ENCODE measurements at places on chromosomes 7 and 10.

DNA sequence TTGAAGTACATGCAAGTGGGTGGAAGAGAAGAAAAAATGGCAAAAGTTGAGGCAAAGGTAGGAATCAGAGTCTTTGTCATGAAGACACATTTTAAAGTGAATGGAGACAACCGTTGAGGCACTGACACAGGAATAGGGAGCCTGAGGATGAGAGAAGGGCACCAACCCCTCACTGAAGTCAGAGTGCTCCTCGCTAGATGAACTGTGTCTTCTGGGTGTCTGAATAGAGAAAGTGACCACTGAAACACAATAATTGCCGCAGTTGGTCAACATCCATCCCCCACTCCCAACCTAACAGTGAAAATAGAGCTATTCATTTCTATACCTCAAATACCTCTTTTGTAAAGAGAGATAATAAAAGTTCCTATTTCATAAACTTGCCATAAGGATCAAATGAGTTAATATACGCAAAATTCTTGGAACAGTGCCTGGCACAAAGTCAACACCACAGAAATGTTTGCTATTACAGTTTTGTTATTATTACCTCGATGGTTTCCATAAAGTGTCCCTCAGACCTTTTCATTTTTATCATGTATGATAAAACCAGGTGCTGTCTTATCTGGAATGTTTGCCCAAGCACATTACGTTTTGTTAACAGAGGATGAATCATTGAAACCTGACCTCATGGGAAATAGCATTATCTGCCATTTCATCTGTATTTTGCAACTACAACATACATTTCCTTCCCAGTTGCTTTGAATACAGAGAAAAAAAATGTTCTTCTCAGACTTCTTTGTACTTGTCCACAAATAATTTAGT is 61.8 kb upstream of the SP4 start:
- peak; percentile 77 for DNase-seq

GRCh38 chr7:15334536-15335263 is 227.1 kb downstream of the AGMO start:
- no peak for DNase-seq

GRCh38 chr10:96614515-96614914 is 27.7 kb upstream of the TM9SF3 start:
- peak; percentile 24 for DNase-seq

GRCh38 chr10:44043646-44044375 is 341.1 kb downstream of the CXCL12 start:
- no peak for DNase-seq

DNA sequence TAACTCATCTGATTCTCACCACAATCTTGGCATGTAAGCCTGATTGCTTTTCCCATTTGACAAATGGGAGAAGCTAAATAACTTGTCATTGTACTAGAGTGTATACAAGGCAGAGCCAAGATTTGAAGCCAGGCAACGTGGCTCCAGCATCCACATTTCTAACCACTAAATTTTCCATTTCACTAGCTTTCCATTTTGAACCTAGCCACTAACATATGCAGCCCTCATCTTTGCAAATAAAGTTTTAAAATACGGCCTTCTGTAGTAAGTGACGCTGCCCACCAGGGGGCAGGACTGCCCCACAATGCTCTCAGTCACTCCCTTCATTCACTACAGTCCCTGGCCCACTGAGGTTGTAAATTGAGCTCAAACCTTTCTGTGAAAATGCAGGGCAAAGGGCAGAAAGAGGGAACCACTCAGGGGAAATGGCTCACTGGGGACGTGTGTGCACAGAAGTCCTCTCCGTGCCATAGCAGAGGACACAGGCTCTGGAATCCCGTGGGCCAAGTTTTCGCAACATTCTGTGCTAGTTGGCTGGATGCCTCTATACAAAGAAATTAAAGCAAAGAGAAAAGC is 315.7 kb downstream of the TNS3 start:
- peak; percentile 82 for DNase-seq

GRCh38 chr10:94094540-94094939 is 100.8 kb downstream of the PLCE1 start:
- no peak for DNase-seq

DNA sequence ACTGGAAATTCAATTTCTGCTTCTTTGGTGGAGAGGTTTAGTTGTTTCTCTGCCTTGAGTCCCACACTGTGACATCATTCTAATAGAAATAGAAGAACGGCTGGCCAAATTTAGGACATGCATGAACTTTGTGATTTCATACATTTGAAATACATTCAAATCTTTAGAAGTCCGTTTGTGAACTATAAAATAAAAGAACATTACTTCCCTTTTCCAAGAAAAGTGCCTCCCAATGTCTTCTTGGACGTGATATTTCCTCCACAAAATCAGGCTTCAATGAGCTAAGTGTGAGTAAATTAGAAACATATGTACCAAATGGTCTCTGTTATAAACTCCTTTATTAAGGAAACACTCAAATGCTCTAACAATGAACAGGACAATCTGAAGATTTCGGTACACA is 314.5 kb upstream of the AKR1E2 start:
- no peak for DNase-seq

DNA sequence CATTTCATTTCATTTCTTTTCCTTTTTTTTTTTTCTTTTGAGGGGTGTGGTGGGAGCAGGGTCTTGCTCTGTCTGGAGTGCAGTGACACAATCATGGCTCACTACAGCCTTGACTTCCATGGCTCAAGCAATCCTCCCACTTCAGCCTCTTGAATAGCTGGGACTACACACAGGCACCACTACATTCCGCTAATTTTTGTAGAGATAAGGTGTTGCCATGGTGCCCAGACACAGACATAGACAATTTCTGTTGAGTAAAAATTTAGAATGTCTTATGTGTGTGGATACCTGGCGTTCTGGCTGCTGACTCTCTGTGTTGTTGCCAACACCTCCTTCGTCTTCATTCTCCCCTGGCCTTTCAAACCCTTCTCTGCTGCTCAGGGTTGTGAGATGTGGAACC is 54.0 kb upstream of the PRSS58 start:
- DNase-seq, result no peak

- no peak for DNase-seq
These were observed 880 bp upstream of the PIP4K2A start for GRCh38 chr10:22715290-22715625.

GRCh38 chr7:129203050-129203741 is 14.8 kb downstream of the SMO start:
- no peak for DNase-seq

GRCh38 chr7:18352339-18353255 is 143.0 kb upstream of the HDAC9 start:
- DNase-seq, result peak; percentile 5

DNA sequence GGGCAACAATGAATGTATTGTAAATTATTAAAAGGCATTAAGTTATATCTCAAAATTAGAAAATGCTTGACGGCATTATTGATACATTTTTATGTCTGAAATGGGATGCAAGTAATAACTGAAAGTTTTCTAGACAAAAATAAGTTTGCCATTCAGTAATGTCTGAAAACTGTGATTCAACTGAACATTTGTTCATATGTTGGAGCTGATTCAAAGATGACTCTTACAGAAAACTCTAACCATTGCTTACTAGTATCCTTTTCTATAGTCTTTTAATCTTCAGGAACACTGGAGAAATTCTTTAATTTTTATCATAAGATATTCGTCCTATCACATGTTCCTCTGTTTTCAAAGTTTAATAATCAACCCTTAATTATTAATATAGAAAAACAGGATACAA is 71.1 kb upstream of the TFEC start:
- DNase-seq, result no peak

GRCh38 chr7:40542982-40543741 is 408.4 kb downstream of the SUGCT start:
- no peak for DNase-seq

- no peak for DNase-seq
These were observed 304.2 kb downstream of the SDK1 start for GRCh38 chr7:3605222-3605621.

- DNase-seq, result no peak
These were observed 36.3 kb downstream of the ENTPD1 start for GRCh38 chr10:95792211-95792780.

Measured in HepG2 (cell line).